ENCODE measurements at places on chromosomes 12 and 14. TPM values are rescaled to one million over a fixed set of nuclear protein-coding genes. Genes with fewer than 3 reads are reported as not detected.

Gene GPRC5A
- total RNA-seq, result 53.5 TPM

Gene EGLN3
- total RNA-seq, result 1.5 TPM

Gene RHOJ
- total RNA-seq, result 1.1 TPM

Gene OTX2
- not detected for total RNA-seq

Gene COA8
- total RNA-seq, result 25.3 TPM

Gene CLEC6A
- not detected for total RNA-seq

Gene INHBC
- total RNA-seq, result not detected

Gene SLCO1B1
- 0.81 TPM for total RNA-seq

Gene SAMD15
- 1.9 TPM for total RNA-seq

Gene AQP5
- 0.07 TPM for total RNA-seq

Gene GAS2L3
- 25.4 TPM for total RNA-seq

Gene ACAD10
- total RNA-seq, result 3.4 TPM

Gene CLEC2D
- 0.62 TPM for total RNA-seq

Gene MSI1
- 0.57 TPM for total RNA-seq

Gene SELPLG
- total RNA-seq, result 2.4 TPM

Gene ARHGAP9
- 0.79 TPM for total RNA-seq

Gene MDP1
- 6.4 TPM for total RNA-seq

Gene TPPP2
- not detected for total RNA-seq

Gene MFAP5
- 0.65 TPM for total RNA-seq

Gene SHMT2
- 223 TPM for total RNA-seq

Gene GLIPR1L1
- total RNA-seq, result not detected

Gene PZP
- not detected for total RNA-seq

Gene FUT8
- total RNA-seq, result 27.6 TPM

Gene IKZF4
- 2.4 TPM for total RNA-seq

Gene MANSC4
- total RNA-seq, result not detected

Gene P3H3
- 7.4 TPM for total RNA-seq

Gene FMNL3
- 16.6 TPM for total RNA-seq

Gene OGFOD2
- 12.0 TPM for total RNA-seq

Gene KRT73
- not detected for total RNA-seq

Gene LRFN5
- not detected for total RNA-seq

Gene SLC10A1
- 0.03 TPM for total RNA-seq

Gene TAS2R10
- not detected for total RNA-seq

Gene TAS2R9
- not detected for total RNA-seq

Gene CD163
- not detected for total RNA-seq

Gene RND1
- total RNA-seq, result 0.12 TPM

Gene ACSM4
- total RNA-seq, result not detected

Gene A2M
- not detected for total RNA-seq

Gene LRP1-AS
- total RNA-seq, result not detected

Gene PMEL
- 1.1 TPM for total RNA-seq

Gene MSRB3
- 6.3 TPM for total RNA-seq

Gene CFAP73
- total RNA-seq, result 0.22 TPM

Gene DHRS2
- 3.4 TPM for total RNA-seq

Gene LYZ
- 0.07 TPM for total RNA-seq

Gene SLC7A8
- 2.5 TPM for total RNA-seq

Gene LRCOL1
- total RNA-seq, result 1.4 TPM

Gene CPSF6
- total RNA-seq, result 27.8 TPM

Gene CLEC4A
- total RNA-seq, result not detected

Gene ADSS1
- total RNA-seq, result 3.7 TPM
